ENCODE measurements at places on chromosomes 6 and 20.

- DNase-seq: no peak
Measured at GRCh38 chr20:7516621-7517111, 423.6 kb downstream of the HAO1 start.

DNA sequence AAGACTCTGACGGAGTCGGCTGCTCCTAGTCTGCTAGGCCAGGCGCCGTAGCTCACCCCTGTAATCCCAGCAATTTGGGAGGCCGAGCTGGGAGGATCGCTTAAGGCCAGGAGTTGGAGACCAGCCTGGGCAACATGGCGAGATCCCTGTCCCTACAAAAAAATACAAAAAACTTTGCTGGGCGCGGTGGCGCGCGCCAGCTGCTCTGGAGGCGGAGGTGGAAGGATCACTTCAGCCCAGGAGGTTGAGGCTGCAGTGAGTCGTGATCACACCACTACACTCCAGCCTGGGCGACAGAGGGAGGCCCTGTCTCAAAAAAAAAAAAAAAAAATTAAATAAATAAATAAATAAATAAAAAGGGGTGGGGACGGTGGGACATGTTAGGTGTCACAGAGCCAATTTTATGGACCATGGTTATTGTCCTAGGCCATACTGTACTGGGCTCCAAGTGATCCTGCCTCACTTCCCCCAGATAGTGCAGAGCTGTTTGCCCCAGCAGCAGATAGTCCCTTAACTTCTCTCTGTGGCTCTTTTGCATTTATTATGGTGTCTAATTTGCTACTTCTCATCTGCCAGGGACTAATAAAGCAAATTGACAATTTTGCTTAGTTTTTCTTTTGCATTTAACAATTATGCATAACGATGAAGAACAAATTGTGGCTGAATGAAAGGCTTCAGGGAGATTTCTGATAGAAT lies 5.2 kb downstream of the PI16 start:
- DNase-seq: no peak

DNA sequence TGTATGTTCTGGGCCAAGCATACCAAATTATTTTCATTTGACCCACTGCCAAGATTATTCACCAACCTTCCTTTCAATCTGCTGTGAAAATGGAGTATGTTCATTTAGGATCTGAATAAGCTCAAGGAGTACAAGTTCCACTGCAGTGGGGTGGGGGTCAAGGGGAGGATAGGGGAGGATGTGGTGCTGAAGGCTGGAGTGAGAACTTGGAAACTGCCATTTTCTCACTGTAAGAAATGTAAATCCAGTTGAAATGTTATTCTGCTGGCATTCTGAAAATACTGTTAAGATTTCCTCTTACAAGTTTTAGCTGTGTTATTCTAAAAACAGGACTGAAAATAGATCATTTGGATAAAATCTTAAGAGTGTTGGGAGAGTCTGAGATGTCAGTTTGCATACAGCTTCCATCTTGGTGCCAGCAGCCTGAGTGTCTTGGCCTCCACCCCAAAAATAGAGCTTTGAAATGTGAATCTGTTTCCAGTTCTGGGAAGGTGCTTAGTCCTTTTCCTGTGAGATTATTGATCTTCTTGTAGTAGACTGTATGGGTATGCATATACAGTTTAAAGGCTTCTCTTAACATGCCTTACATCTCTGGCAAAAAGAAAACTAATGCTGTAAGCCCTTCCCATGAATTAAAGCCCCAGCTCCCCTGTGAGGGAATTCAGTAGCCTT lies 84.3 kb downstream of the CTNNBL1 start:
- DNase-seq: no peak

DNA sequence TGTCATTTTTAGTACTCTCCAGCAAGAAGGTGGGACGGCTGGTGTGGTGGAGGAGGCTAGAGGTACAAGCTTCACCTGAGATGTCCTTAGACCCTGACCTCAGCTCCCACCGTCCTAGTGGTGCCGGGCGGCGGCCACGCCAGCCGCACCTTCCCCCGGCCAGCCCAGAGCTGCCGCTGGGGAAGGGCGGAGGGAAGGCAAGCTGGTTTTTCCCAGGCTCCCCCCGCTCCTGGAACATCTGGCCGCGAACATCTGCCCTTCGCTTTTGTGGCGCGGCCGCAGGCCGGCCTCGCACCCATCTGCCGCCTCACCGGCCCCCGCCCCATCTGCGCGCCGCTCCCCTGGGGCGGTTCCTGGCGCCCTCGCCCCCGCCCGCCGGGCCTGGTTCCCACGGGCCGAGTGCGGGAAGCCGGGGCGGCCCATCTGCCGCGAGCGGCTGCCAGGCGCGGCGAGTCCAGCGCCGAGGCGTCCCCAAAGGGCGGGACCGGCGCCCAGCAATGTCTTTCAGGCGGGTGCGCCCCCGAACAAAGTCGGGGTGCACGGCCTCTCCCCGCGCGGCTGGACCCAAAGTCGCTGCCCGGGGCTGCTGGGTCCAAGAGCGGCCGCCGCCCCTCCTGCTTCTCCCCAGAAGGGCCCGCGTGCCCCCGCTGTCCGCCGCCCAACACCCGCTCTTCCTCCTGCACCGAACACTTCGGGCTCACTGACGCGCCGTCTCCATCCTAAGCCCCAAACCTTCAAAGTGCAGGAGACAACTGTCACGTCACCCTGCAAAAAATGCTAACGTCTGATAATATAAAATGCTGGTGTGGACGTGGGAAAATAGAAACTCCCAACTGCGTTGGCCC lies 17.3 kb upstream of the ID1 start:
- DNase-seq: peak; percentile 92

- peak; percentile 75 for DNase-seq
Measured at GRCh38 chr6:143419526-143419925, 31.0 kb downstream of the ADAT2 start.

DNA sequence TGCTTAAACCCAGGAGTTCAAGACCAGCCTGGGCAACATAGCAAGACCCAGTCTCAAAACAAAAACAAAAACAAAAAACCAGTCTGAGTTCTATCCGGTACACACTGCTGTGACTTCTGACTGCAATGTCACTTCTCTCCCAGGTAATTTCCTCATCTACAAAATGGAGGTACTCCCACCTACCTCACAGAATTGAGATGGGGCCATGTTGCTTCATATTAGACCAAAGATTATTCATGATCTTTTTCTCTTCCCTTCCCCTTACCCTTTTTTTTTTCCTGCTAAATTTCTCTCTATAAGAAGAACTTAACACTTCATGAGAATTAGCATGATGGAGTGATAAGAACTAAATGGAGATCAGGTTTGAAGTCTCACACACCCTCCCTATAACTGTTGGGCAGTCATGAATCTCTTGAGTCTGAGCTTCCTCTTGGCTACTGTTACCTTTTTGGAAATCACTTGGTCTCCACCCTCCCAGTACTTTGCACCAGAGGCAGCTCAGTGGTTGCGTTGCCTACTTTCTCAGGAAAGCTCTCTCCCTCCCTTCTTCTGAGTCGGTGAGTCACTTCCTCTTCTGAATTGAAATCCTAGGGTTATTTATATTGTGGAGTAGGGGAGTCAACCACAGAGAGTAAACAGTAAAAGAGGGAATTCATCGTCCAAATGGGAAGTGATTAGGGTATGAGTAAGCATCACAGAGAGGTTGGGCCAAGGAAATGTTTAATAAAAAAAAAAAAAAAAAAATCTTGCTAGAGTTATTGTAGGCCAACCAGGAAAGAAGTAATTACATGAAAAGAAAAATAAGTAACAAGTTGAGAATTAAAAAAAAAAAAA lies 59.9 kb upstream of the MAP7 start:
- no peak for DNase-seq

GRCh38 chr20:50821994-50822393 lies 27.1 kb downstream of the BCAS4 start:
- no peak for DNase-seq

DNA sequence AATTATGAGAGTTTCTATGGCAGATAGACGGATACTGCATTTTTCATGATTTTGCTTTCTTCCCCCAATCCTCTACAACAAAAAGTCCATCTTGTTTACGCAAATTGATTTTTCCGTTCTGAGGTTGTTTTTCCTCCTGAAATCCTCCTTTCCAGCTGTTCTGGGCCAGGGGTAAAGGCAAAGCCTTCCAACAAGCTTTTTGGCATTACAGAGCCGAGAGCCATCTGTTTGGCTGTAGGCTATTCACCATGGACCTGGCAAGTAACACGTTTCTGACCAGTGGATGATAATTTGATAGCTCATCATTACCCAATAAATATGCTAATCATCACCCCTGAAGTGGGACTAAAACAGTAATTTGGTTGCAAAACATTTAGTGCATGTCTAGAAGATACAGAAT lies 226.5 kb downstream of the CBLN4 start:
- peak; percentile 25 for DNase-seq

DNA sequence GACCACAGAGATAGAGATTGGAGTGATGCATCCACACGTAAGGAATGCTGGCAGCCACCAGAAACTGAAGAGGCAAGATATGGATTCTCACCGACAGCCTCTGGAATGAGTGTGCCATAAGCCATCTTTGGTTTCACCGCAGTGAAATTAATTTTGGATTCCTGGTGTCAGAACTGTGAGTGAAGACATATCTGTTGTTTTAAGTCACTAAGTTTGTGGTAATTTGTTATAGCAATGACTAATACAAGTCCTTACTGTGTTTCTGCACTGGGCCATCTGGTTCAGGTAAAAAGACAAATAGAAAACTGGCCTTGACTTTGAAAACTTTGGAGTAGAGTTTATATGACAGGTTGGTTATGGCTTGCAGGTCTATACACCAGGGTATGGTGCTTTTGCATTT lies 261.9 kb downstream of the PHF3 start:
- peak; percentile 26 for DNase-seq
